Activated naive CD4-positive, alpha-beta T cell treated with anti-CD3 and anti-CD28 coated beads, Interleukin-2, amount 10 ng/mL, durations not matched to agents 7 days and 5 days (primary cell): ENCODE measurements at places on chromosomes 6 and 20.
A peak's percentile ranks its signal among the peaks of the same experiment; 100 is the strongest.

DNA sequence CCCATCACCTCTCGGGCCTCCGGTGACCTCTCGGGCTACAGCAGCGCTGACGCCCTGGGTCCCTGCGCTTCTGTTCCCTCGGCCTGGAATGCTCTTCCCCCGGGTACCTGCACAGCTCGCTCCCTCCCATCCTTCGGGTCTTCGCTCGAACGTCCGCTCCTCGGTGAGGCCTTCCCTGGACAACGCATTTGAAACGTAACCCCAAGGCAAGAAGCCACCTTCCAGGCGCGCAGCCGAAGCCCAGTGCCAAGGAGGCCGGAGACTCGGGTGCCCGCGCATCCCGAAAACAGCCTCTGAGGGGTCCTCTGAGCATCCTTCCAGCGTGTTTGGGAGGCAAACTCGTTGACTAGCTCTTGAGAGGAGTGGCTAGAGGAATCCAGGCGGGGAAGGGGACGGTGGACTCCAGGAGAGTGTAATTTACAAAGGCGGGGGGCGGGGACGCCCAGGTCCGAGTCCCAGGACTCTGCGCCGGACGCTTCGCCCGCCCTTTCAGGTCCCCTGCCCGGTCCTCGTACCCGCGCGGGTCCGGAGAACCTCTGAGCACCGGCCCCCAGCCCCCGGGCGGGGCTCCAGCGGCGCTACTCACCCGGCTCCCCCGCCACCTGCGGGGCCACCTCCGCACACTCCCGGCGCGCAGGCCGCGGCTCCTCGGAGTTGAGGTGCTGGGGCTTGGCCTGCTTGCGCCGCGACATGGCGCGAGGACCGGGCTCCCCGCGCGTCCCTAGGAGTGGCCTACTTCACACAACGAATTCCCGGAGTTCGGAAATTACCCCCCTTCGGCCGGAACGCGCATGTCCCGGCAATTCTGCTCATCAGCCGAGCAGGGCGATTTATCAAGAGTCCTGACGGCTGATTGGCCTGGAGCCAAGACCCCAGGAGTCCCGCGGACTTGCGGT is 86.8 kb downstream of the ZFP64 start:
- DNase-seq: no peak

DNA sequence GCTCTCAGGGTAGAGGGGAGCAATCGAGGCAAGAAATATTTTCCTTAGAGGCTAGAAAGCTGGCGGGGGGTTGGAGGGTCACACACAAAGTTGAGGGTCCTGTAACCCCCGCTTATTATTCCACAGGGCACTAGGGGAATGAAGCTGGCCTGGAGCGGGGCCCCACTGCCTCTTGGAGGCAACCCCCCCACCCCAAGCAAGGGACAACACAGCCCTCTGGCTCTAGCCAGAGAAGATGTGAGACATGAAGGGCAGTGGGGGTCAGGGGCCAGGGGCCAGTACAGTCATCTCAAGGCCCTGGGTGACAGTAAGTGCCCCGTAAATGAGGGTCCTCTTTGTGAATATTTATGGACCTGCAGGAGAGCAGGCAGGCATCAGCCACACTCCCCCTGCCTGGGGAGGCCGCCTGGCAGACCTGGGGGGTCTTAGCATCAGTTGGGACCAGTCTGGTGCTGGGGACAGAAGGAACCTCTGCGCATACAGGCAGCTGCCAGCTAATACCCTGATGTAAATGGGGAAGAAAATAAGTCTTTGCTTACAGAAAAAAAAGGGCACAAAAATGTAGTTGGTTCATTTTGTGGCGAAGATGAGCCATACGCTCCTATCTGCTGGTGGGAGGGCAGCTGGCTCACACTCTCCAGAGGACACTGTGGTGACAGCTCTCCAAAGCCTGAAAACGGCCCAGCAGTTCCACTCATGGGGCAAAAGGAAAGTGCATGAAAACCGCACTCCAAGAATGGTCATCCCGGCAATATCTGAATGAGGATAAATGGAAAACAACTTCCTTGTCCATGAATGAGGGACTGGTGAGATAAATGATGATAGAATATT is 21.9 kb downstream of the SPATA2 start:
- no peak for DNase-seq

- no peak for DNase-seq
Measured at GRCh38 chr6:2782825-2783187, 17.6 kb downstream of the WRNIP1 start.

DNA sequence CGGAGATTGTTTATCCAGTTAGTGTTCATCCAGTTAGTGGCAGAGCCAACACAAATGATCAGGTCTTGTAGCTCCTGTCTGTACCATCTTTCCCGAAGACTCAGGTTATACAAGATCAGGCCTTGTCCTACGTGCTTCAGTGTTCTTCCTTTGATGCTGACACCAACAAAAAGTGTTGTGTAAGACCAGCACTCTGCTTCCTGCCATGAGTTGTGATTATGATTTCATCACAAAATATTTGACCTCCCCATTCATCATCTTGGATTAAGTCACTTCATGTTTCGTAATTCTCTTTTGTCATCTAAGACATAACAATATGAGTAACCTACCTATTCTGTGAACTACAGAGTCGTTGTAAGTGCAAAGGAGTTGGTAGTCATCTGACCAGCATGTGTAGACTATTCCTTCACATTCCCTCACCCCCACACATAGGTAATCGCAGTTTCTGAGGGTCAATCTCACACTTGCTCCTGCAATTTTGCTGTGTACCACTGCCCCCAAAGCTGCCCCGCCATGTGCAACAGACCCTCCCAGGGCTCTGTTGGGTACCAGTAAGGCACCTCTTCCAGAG is 135.6 kb upstream of the SLC22A23 start:
- no peak for DNase-seq

DNA sequence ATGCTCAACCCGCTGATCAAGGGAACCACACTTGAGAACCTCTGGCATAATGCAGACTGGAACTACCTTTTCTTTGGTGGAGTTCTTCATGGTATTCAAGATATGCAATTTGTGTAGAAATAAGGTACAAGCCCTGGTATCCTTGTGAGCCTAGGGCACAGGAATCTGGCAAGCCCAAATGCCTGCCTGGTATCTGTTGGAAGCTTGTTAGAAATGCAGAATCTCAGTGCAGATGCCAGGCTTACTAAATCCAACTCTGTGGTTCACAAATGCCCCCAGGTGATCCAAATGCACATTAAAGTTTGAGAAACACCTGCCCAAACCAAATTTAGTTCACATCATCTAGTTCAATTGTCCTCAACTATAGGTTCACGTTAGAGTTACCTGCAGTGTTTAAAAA is 159.8 kb upstream of the LAMP5 start:
- no peak for DNase-seq

DNA sequence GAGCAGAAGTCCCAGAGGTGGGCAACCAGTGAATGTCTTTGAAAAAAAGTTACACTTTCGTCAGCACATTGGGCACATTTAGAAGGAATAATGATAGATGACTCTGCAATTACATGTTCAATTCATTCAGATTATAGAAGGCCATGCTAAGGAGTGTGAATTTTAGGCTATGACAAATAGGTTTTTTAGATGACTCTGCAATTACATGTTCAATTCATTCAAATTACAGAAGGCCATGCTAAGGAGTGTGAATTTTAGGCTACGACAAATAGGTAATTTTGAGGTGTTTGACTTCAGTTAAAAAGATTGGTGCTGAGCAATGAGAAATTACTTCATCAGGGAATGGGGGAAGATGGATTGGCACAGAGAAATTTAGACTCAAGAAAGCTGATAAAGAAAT is 744.9 kb upstream of the MMS22L start:
- DNase-seq: no peak

DNA sequence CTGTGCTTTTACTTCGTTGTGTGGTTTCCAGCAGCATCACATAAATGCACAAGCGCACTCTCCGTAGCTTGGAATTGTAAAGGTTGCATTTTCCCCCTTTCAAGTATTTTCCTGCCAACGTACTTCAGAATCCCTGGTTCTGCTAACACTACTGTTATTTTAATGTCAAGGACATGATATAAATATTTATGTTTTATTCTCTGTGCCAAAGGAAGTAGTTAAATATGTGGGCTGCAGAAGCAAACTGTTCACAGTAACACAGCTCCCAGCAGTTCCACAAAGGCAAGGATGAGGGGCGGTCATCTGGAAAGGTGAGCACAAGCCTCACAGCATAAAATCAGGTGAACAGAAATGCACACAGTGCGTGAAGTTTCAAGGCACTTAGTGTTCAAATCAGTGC is 85.3 kb upstream of the PDE10A start:
- no peak for DNase-seq

DNA sequence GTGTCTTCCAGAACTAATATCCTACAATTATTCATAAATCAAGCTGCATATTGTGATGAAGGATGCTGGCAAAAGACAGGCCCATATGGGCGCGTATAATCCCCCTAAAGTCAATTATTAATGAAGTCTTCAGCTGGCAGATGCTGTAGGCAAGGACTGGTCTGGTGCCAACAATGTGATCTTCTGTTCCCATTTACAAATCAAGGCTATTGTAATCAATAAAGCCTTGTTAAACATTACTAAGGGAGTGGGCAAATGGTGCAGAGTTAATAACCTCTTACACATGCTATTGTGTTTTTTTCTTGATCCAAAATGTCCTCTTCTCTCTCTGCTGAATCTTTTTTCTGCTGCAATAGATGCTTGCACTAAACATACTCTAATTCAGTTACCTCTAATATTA is 119.0 kb downstream of the ALDH8A1 start:
- no peak for DNase-seq

- DNase-seq: no peak
Measured at GRCh38 chr6:54060286-54060685, 51.0 kb upstream of the MLIP start.

DNA sequence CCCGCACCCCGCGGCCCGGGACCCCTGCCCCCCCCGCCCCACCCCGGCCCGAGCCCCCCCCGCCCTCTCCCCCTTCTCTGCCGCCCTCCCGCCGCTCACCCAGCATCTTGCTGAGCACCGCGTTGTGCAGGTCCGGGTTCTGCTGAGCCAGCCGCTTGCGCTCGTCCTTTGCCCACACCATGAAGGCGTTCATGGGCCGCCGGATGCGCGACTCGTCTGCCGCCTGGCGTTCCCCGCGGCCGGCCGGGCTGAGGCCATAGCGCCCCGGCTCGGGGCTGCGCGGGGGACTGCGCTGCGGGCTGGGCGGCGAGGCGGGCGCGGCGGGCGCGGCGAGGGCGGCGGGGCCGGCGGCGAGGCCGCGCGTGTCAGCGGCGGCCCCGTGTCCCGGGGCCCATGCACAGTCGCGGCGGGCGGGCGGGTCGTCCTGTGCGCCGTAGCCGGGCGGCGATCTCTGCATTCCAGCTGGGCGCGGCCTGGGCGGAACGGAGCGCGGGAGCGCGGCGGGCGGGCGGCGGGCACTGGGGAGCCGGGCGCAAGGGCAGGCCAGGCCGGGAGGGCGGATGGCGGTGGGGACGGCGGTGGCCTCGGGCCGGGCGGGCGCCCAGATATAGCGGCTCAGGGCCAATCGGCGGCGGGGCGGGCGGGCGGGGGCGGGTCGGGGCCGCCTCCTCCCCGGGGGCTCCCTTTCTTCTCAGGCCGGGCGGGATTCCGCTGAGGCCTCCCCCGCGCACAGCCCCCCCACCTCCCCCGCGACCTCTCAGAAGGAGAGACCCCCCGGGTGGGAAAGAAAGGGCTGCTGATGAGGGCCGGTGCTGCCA is at the start of gene SOX18:
Gene SOX18, minus strand, starts transcription at position 580 of the 818 bp plus-strand sequence. Its CDS starts 123 bp downstream, at position 457.
- DNase-seq: peak; percentile 63

DNA sequence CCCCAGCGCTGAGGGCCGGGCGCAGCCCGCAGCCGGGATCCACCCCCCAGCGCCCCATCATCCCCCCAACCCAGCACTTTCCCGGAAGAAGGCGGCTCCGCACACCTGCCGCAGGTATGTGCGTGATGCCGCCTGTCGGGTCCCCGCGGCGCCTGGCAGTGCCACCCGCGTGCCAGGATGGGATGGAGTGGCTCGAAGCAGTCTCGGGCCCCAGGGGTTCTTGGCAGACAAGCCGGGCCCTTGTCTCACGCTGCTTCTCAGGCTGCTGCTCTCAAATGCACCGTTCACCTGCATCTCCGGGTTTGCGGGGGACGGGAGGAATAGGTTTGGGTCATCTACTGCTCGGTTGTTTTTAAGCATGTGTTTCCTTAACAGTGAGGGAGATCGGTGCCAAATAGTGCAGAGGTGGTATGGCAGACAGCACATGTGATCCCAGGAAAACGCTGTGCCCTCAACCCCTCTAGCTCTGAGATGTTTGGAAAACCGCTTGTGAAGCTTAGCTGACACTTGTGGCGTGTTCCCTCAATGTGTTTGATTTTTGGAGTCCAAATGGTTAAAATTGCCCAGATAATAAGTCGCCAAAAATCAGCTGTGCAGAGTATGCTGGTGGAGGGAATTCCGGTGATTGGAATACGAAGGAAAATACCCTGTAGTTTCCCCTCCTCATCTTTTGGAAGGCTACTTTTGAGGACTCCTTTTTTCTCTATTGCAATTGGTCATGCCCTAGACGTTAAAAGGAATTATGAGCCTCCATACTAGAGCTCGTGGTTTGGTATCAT is 926 bp downstream of the MYLIP start:
- peak; percentile 63 for DNase-seq

GRCh38 chr6:38155144-38155543 is 335.6 kb downstream of the ZFAND3 start:
- no peak for DNase-seq

DNA sequence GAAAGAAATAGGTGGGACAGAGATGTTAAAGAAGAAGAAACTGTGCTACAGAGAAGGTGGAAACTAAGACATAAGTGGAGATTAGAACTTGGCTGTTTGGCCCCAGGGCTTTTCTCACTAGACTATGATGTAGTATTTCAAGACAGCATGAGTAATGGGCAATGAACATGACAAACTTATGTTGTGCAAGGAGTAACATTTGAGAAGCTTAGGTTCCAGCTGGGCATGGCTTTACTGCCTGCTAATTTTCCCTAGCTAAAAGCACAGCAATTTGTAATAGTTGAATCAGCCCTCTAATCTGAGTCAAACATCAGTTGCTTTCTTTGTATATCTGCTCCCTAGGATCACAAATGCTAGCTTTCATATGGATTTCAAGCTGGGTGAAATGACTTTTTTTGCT is 294.3 kb upstream of the BMP2 start:
- no peak for DNase-seq

DNA sequence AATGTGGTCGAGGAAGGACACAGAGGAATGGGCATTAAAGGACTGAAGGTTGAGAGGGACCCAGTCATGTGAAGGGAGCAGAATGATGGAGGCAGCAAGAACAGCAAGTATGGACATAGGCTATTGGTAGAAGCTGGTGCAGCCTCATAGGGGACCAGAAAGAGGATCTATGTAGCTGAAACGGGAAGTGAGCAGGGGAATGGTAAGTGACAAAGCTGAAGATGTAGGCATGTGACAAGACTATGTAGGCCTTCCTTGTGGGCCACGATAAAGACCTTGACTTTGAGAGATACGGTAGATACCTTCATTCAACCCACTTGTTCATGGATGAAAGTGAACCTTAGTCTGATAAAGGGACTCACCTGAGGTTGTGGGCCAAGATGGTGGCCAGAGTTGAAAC is 3.5 kb downstream of the CTNNBL1 start:
- DNase-seq: no peak

GRCh38 chr6:74458536-74458935 is 747.3 kb downstream of the COL12A1 start:
- no peak for DNase-seq

GRCh38 chr6:163446549-163446948 is 32.0 kb downstream of the QKI start:
- no peak for DNase-seq

GRCh38 chr6:147900247-147900830 is 391.8 kb downstream of the SAMD5 start:
- no peak for DNase-seq
